ENCODE measurements at places on chromosomes 3 and 15.

GRCh38 chr3:182789371-182789770 lies 3.9 kb upstream of the ATP11B start:
- no peak for DNase-seq

- no peak for DNase-seq
Measured at GRCh38 chr15:31203999-31204398, 102.5 kb upstream of the TRPM1 start.

- DNase-seq: no peak
Measured at GRCh38 chr3:140180603-140181002, 245.6 kb downstream of the CLSTN2 start.

GRCh38 chr3:112143689-112144088 lies 10.6 kb upstream of the GCSAM start:
- DNase-seq: no peak

All from H9 (cell line).